ENCODE measurements at places on chromosomes 4 and X.

GRCh38 chr4:8439168-8439567 is 1.4 kb downstream of the ACOX3 start:
- DNase-seq = no peak

DNA sequence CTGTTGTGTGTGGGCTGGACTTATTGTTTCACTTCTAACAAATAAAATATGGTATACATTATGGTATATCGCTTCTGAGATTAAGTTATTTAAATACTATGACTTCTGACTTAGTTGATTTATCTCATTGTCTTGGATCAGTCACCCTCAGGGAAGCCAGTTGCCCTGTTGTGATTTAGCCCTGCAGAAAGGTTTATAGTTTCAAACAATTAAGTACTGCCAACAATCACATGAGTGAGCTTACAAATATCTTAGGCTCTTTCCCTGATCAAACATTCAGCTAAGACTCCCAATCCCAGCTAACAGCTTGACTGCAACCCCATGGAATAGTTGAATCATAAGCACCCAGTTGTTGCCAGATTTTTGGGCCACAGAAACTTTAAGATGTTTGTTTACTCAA is 85.4 kb downstream of the MAGEC1 start:
- DNase-seq = no peak

GRCh38 chr4:138656990-138657389 is 358.6 kb upstream of the NOCT start:
- no peak for DNase-seq

DNA sequence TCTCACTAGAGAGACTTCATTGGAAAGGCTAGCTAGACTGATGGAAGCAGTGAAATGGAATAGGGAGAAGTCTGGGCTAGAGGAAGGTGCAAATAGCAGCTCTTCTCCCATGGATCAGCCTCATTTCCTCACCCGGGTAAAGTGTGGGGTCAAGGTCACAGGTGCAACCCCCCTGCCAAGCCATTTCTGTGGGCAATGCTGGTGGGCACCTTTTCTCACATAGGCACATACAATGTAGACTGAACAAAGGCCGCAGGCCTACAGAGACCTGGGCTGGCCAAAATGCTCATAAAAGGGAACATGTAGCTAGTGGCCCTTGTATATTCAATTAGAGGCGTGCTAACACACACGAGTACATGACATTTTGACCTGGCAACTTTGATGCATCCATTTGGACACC is 71.5 kb upstream of the EFNB1 start:
- DNase-seq = no peak

- no peak for DNase-seq
Measured at GRCh38 chrX:15816438-15816809, 26.1 kb downstream of the ZRSR2 start.

DNA sequence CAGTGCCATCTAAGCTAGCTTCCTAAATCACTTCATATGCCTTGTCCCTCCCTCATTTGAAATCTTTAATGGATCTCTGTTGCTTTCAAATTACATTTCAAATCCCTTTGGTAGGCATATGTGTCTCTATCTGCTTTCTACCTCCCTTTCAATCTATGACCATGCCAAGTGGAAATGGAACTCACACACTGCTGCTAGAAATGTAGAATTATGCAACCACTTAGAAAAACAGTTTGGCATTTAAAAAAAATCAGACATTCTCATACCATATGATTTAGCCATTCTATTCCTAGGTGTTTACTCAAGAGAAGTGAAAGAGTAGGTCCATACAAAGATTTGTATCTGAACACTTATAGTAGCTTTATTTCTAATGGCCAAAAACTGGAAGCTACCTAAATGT is 413.5 kb upstream of the INTU start:
- DNase-seq = no peak

GRCh38 chr4:45350438-45350837 is 624.1 kb upstream of the GNPDA2 start:
- no peak for DNase-seq

- no peak for DNase-seq
Measured at GRCh38 chr4:142369141-142369540, 477.0 kb downstream of the INPP4B start.

GRCh38 chr4:153221783-153222706 is 17.8 kb downstream of the TRIM2 start:
- DNase-seq = peak; percentile 16

GRCh38 chrX:45137531-45137930 is 63.1 kb downstream of the DIPK2B start:
- DNase-seq = no peak

DNA sequence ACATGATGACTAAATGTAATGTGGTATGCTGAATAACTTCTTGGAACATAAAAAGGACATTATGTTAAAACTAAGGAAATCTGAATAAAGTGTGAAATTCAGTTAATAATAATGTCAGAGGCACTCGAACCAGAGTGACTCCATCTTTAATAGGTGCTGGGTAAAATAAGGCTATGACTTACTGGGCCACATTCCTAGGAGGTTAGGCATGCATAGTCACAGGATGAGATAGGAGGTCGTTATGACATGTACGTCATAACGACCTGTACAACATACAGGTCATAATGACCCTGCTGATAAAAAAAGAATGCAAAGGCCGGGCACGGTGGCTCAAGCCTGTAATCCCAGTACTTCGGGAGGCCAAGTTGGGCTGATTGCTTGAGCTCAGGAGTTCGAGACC is 28.9 kb upstream of the OPHN1 start:
- no peak for DNase-seq

- DNase-seq = no peak
Measured at GRCh38 chr4:15638418-15638817, 16.7 kb downstream of the FBXL5 start.

GRCh38 chrX:136963973-136964372 is 69.8 kb downstream of the GPR101 start:
- no peak for DNase-seq

GRCh38 chr4:10087152-10087791 is 29.3 kb downstream of the WDR1 start:
- DNase-seq = no peak

GRCh38 chr4:67575232-67576058 is 16.9 kb downstream of the STAP1 start:
- no peak for DNase-seq

DNA sequence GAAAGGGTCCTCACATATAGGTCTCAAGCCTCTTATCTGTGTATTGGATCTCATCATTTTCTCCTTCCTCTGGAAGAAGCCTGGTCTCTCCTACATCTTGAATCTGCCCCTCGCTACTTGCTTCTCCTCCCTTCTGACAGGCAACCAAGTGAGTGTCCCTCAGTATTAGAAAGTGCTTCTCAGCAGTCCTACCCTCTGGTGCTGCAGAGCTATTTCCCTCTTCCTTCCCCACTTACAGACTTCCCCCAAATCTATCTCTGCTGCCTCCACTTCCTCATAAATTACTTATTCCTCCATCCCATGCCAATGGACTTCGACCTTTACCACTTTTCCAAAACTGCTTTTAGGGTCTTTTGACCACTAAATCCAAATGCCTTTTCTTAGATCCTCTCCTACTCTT is 129.1 kb upstream of the NAP1L5 start:
- no peak for DNase-seq

- DNase-seq = no peak
Measured at GRCh38 chr4:182124359-182124758, 118.8 kb upstream of the TENM3 start.

DNA sequence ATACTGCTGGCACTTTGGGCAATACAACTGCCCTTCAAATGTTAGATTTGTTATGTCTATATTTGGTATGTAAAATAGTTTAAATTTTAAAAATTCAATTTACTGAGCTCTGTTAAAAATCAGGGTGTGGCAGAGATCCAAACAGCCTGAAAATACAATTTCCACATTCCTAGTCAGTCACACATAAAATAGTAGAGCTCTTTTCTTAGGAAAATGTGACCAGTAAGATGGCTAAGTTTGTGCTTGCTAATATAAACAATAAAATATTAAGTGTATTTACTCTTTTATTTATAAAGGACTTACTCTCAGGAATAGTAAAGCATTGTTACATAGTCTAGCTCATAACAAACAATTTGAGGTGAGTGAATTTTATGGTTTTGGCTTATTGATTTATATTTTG is 200.2 kb downstream of the DKK2 start:
- DNase-seq = no peak

DNA sequence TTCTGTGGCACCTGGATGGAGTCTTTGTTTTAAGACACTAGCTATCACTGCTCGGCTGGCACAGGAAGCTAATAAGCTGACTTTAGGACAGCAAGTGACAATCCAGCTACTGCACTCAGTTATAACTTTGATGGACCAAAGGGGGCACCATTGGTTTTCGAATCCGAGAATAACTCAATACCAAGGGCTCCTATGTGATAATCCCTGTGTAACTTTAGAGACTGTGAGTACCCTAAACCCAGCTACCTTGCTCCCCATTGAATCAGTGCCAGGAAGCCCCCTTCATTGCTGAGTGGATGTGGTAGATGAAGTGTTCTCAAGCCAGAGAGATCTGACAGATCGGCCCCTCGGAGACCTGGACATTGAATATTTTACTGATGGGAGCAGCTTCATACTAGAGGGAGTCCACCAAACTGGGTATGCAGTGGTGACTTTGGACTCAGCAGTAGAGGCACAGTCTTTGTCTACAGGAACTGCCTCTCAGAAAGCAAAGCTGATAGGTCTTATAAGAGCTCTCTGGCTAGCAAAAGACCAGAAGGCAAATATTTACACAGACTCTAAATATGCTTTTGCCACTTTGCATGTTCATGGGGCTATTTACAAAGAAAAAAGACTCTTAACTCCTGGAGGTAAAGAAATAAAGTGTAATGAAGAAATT is 35.5 kb upstream of the UGT2B7 start:
- DNase-seq = no peak

DNA sequence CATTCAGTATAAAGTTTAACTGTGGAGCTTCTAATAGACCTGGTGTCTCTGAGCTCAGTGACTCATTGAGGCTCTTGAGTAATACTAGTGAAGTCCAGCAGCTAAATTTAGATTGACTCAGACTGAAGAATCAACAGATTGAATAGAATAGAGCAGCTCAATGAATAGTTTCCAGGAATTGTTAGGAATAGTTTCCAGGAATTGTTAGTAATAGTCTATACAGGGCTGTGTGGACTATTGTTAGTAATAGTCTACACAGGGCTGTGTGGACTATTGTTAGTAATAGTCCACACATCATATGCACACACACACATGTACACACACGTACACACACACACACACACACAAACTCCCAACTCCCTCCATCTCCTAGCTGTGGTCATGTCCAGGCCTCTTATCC is 3.0 kb downstream of the GIMD1 start:
- no peak for DNase-seq

DNA sequence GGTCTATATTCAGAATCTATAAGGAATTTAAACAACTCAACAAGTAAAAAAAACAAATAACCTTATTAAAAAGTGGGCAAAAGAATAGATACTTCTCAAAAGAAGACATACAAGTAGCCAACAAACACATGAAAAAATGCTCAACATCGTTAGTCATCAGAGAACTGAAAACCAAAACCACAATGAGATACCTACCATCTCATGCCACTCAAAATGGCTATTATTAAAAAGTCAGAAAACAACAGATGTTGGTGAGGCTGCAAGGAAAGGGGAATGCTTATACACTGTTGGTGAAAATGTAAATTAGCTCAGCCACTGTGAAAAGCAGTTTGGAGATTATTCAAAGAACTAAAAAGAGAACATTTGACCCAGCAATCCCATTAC is 201.6 kb downstream of the QDPR start:
- DNase-seq = no peak

- DNase-seq = no peak
Measured at GRCh38 chr4:62804075-62804474, 1603.9 kb downstream of the ADGRL3 start.

All from stimulated activated naive CD8-positive, alpha-beta T cell treated with anti-CD3 and anti-CD28 coated beads, Interleukin-15, Interleukin-2, amounts not matched to agents 100 U/mL and 50 U/mL, for 24 hours (primary cell).